ENCODE measurements at places on chromosomes 3 and 15.

GRCh38 chr15:100318880-100319279, 22.9 kb downstream of the ADAMTS17 start:
- no peak for DNase-seq

- DNase-seq, result no peak
Measured at GRCh38 chr3:13045904-13046568, 27.2 kb downstream of the IQSEC1 start.

DNA sequence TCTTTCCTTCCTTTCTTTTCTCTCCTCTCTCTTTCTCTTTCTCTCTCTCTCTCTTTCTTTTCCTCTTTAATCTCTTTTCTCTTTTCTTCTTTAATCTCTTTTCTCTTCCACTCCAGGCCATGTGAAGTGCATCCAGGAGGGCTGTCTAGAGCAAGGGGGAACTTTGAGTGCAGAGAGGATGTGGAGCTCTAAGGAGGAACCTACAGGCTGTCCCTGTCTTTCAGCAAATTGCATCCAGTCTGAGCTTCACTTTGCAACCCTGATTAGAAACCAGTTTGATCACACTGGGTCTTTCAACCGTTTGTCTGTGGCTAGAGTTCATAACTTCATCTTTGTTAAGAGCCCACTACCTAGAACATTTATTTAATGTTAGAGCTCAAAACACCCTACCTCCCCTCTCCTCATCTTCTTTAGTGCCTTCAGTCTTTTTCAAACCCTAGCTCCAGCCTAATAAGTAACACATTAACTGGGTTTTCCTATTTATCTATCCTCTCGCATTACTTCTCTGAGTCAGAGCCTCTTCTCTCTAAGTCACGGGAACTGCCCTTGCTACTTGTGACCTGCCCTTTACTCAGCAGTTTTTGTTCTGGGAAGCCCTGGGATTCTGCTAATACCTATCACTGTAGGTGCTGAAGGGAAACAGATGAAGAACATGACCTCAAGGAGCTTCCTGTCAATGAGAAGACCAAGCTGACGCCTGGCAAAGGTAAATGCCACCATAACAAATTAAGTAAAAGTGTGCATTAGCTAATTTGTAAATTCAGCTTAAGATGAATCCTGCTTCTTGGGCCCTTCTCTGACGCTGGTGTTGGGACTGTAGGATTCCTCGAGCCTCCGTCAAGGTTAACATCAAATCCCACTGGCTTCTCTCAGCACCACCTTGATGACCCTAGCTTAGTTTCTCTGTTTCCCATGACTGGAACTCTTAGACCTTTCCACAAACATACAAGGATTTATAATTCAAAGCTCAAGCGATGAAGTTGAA, at the start of gene GCNT3:
TSS of gene GCNT3 (plus strand) at position 508 of the 985 bp plus-strand sequence. CDS start 6,456 bp downstream, outside the sequence.
- no peak for DNase-seq

GRCh38 chr3:35505772-35506171, 133.6 kb upstream of the ARPP21 start:
- no peak for DNase-seq

GRCh38 chr3:177705976-177706823, 508.9 kb upstream of the TBL1XR1 start:
- no peak for DNase-seq

DNA sequence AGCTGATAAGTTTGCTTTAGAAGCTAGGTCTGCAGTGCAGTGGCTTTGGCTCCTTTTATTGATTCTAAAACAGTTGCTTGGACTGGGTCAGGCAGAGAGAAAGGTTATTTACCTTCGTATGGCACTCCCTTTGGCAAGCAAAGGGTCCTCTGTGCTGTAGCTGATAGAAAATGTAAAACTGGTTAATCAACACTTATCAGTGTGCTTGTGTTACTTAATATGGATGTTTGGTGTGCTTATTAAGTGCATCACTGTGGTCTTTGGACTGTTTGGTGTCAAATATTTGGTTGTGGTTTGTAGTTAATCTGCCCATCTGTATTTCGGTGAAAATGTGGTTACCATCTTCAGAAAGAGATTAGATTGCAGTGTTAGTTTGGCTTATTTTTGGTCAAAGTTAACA, 16.0 kb downstream of the UBE2E2 start:
- no peak for DNase-seq

DNA sequence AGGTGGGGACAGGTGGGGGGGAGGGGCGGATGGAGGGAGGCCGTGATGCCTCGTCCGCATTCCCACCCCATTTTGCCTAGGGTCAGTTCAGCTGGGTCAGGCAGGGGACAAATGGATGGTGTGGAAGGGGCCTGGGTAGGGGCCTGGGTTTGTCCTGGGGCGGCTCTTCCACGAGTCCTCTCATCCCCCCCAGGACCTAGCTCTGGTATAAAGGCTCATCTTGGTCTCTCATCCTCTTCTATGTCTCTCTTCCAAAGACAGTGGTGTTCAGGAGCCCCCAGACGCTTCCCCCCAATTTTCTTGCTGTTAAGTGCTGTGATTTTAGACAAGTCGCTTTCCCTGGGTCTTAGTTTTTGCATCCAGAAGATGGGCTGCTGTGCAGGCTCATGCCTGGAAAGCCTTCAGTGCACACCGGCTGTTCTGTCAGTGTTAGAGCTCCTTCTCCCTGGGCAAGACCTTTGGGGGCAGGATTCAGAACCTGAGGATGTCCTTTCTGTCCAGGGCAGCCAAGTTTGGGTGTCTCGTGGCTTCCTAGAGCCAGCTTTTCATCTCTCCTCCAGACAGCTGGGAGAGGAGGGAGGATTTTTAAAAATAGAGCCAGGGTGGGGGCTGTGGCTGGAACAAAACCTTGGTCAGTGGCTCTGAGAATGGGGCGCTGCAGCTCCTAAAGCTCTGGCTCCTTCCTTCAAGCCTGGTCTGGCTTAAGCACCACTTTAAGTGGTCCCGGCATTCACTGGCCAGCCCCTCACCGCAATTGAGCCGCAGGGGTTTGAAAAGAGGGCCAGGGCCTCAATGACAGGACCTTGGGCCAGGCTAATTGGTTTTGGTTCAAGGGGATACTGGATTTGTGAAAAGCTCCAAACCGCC, 37.7 kb upstream of the POLG start:
- no peak for DNase-seq

GRCh38 chr3:59845386-59845785, 795.6 kb upstream of the CFAP20DC start:
- no peak for DNase-seq

GRCh38 chr3:23256741-23257435, 53.8 kb downstream of the UBE2E2 start:
- DNase-seq, result no peak

DNA sequence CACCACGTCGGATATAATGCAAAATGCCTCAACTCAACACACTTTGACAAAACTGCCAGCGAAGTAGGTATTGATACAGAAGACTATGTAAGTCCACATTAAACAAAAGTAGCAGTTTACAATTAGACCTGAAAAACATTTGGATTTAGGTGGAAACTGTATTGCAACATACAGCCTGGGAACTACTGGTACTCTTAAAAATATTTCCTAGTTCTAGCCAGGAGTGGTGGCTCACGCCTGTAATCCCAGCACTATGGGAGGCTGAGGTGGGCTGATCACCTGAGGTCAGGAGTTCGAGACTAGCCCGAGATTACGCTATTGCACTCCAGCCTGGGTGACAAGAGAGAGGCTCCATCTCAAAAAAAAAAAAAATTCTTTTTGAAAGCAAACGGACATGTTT, 246.2 kb downstream of the ZBTB20 start:
- no peak for DNase-seq

DNA sequence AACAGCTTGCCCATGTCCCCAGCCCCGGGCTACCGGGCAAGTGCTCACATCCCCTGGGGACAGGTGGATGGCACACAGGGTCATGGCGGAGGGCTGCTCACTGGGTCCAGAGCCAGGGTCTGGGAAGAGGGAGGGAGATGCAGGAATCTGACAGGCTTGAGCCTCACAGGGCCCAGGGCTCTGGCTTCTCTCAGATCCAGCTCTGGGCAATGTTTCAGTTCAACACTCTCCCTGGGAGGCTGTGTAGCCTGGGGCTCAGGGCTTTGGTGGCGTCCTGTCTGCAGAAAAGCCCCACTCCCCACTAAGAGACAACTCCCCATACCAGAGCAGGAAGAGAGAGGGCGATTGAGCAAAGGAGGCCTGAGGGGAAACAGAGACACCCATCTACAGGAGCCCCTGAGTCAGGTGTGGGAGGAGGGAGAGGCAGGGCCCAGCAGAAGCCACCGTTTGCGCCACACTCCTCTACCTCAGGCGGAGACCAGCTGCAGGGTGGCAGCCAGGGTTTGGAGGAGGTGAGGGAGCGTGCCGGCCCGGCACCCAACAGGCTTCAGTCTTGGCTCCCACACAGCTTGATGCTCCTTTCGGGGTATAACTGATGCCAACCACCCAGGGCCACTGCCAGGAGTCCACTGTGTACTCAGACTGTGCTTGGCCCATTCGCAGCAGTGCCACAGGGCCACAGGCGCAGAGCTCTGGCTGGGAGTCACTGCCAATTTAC, 16.8 kb upstream of the SRP14 start:
- no peak for DNase-seq

DNA sequence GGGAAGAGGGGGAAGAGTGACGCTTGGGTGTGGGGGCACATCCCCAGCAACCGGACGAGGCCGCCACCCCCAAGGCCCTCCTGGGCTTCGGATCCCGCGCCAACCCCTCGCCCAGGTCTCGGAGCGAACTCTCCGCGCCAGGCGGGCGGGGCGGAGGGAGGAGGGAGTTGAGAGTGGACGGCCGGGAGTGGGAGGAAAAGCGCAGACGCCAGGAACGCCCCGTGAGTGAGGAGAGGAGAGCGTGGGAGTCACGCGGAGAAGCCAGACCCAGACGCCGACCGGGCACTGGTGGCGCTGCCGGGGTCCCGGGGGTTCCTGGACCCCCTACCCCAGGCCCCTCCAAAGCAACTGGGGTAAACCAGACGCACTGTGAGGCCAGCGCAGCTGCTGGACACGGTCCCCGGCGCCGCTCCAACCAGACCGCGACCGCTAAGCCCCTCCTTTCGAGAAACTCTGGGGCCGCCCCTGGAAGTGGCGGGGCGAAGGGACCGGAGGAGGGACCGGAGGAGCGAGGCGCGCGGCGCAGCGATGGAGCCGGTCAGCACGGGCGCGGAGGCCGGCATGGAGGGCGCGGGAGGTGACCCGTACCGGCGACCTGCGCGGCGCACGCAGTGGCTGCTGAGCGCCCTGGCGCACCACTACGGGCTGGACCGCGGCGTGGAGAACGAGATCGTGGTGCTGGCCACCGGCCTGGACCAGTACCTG, at the start of gene EFCC1:
TSS of gene EFCC1 (plus strand) at position 204 of the 705 bp plus-strand sequence. CDS start at position 529, 325 bp downstream.
- DNase-seq, result no peak

GRCh38 chr15:29934251-29934650, 112.0 kb upstream of the TJP1 start:
- DNase-seq, result no peak

- DNase-seq, result no peak
Measured at GRCh38 chr15:88776646-88777045, 26.6 kb upstream of the ACAN start.

GRCh38 chr15:53586799-53587198, 172.7 kb downstream of the WDR72 start:
- peak; percentile 11 for DNase-seq

DNA sequence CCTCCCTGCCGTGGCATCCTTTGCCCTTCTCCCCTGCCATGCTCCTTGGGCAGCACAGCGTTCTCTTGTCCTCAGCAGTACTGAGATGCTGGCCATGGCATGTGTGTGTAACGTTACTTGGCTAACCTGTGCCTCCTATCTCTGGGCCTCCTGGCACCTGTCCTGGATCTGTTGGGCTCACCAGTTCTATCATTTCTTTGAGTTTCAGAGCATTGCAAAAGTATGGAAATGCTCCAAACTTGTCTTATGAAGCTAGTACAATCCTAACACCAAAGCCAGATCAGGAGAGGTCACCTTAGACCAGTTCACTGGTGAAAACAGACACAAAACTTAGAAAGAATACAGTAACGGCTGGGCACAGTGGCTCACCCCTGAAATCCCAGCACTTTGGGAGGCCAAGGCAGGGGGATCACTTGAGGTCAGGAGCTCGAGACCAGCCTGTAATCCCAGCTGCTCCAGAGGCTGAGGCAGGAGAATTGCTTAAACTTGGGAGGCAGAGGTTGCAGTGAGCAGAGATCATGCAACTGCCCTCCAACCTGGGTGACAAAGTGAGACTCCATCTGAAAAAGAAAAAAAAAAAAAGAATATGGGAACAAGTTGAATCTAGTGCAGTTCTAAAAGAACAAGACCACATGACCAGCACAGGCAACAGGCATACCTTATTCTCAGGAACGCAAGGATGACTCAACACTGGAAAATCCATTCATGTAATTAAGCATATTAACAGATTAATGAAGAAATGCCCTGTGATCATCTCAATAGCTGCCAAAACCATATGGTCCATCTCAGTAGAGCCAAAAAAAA, 62.4 kb upstream of the TRPM1 start:
- DNase-seq, result no peak

GRCh38 chr3:152219216-152219615, 49.5 kb upstream of the MBNL1 start:
- DNase-seq, result no peak

DNA sequence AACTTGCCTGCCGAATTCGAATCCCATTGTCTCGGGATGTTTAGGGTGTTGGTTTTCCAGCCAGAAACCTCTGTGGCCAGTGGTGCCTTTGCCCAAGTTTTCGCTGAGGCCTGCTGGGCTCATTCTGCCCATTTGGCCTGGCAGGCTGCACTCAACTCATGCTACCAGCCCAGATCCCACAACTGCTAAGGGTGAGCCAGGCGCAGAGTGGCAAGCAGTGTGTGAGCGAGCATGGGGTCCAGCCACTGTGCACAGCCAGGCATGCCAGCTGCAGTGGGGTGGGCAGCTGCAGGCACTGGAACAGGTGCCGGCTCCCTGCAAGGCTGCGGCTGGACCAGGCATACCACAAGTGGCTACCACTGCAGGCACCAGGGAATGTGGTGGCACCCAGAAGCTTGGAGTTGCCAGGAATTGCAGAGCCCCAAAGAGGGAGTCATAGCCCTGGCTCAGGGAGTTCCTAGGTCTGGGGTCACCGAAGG, 151.4 kb upstream of the P2RY1 start:
- no peak for DNase-seq

GRCh38 chr3:99845331-99845730, 27.7 kb downstream of the CMSS1 start:
- no peak for DNase-seq

DNA sequence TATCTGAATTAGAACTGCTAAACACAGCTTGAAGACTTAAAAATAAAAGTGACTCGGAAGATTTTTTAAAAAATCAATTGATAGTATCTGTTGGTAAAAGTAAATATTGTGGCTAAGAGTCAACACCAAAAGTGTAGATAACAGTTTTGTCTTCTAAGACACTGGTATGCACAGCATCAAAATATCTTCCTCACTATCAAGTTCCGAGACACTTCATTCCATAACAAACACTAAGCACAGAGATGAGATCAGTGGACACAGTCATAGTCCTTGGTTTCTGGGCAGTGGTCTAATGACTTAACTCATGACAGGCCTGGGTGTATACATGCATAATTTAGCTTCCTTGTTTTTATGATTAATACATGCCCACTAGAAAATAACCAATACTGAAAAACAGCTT, 63.2 kb downstream of the PXYLP1 start:
- DNase-seq, result no peak

GRCh38 chr3:114584734-114585371, 291.0 kb downstream of the TIGIT start:
- DNase-seq, result no peak

GRCh38 chr3:127366383-127366782, 78.5 kb upstream of the PRR20G start:
- no peak for DNase-seq
